ENCODE measurements at places on chromosomes 2 and 18.

- no peak for DNase-seq
Observed at GRCh38 chr2:223734346-223734745, 103.0 kb downstream of the AP1S3 start.

- DNase-seq = no peak
Observed at GRCh38 chr18:11004294-11004693, 145.1 kb downstream of the PIEZO2 start.

DNA sequence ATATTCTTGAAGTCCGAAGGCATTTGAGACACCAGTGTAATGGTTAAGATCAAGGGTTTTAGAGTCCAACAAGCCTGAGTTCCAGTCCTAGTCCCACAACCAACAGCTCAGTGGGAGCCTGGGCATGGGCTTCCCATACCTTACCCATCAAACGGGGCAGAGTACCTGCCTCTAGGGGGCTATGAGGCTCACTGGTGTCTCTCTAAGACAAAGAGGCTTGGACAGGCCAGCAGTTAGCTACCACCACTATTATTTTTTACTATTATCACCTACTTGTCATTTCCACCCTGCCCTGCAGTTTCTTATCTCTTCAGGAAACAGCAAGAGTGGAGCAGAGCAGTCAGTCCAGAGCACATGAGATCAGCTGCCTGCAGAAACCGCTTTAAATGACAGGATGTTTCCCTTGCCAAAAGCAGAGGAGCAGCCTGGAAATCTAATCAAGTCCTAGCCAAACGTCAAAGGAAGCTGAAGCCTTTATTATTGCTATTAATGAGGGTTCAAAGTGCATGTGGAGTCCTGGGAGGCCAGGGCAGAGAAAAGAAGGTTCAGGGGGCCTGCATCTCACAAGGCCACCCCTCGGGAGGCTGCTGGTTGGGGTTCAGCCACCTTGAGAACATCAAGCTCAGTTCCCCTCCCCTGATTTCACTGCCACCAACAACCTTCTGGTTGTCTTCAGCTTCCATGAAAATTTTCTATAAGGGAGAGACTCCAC is 66.6 kb downstream of the STPG4 start:
- DNase-seq = peak; percentile 60

GRCh38 chr2:219792446-219792845 is 165.0 kb downstream of the SLC4A3 start:
- no peak for DNase-seq

DNA sequence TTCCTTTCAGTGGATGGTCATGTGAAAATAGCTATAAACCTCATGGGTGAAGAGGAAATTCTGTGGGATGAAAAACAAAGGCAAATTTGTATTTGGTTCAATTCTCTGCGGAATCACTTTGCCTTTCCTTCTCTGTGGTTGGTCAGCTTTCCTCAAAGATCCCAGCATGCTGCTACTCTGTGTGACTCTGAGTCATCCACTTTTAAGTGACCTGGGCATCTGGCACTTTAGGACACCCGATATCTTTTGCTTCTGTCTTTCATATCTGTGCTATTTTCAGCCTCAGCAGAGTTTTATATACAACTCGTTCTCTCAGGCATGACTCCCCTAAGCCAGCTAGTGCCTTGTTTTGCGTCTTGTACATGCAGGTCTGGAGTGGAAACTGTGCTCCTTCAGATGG is 217.0 kb upstream of the PIEZO2 start:
- DNase-seq = peak; percentile 17

DNA sequence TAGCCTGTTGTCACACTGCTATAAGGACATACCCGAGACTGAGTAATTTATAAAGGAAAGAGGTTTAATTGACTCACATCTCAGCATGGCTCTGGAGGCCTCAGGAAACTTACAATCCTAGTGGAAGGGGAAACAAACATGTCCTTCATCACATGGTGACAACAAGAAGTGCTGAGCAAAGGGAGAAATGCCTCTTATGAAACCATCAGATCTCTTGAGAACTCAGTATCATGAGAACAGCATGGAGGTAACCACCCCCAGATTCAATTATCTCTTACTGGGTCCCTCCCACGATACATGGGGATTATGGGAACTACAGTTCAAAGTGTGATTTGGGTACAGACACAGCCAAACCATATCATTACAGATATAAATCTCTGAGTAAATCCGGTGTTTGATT is 148.7 kb downstream of the PRPF40A start:
- DNase-seq = no peak

- DNase-seq = no peak
Observed at GRCh38 chr2:59449274-59449673, 1104.2 kb downstream of the BCL11A start.

DNA sequence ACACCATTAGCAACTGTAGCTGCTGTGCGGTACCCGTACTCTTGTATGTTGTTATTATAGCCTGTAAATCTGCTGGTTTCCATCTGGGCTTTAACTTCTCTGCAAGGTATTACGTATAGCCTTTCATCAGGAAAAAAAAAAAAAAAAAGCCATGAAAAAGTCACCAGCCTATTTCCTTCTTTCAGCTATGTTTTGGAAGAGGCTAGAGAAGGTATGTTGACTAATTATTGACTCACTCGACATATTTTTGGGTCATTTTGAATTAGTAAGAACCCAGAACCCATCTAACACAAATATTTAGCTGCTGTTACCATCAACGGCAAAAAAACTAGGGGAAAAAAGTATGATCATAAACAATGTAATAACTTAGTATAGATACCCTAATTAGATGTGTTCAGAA is 1395.6 kb downstream of the SUCLG1 start:
- no peak for DNase-seq

DNA sequence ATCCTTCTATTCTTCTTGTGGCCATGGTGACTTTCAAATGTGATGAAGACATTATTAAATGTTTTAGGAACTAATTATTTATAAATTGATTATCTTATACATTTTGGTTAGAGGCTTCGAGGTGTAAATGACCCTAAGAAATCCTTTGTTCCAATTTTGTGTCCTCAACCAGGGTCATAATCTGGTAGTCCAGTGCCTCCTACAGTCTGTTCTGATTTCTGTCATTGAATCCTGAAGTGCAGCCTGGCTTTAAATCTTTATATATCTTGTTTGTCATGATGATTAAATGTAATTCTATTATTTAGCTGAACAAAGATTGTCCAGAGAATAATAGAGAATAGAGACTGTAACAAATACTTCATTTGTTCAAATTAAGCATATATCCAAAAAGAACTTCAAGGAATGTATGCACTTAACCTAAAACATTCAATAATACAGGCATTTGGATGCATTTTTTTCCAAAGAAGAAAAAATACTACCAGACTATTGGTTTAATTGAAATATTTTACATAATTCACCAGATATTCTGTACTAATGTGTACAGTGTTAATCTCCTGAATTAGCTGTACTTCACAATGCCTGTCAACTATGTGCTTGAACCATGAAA is 89.8 kb downstream of the PRPF40A start:
- peak; percentile 36 for DNase-seq

GRCh38 chr2:45706033-45706432 is 54.6 kb downstream of the PRKCE start:
- DNase-seq = no peak

DNA sequence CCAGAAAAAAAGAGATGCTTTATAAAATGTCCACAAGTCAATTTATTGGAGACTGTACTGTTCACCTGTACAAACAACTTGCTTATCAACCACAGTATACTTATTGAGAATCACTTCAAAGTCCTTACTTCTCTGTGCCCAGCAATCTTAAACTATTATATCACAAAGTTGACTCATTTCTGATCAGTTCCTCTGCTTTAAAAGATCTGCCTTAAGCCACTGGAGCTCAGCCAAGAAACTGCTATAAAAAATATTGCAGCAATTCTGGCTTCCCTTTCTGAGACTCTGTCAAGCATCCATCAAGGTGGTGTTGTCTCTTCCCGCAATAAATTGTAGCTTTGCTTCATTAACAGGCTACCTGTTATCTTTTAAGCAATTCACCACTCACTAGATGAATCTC is 375.2 kb upstream of the SPHKAP start:
- no peak for DNase-seq

DNA sequence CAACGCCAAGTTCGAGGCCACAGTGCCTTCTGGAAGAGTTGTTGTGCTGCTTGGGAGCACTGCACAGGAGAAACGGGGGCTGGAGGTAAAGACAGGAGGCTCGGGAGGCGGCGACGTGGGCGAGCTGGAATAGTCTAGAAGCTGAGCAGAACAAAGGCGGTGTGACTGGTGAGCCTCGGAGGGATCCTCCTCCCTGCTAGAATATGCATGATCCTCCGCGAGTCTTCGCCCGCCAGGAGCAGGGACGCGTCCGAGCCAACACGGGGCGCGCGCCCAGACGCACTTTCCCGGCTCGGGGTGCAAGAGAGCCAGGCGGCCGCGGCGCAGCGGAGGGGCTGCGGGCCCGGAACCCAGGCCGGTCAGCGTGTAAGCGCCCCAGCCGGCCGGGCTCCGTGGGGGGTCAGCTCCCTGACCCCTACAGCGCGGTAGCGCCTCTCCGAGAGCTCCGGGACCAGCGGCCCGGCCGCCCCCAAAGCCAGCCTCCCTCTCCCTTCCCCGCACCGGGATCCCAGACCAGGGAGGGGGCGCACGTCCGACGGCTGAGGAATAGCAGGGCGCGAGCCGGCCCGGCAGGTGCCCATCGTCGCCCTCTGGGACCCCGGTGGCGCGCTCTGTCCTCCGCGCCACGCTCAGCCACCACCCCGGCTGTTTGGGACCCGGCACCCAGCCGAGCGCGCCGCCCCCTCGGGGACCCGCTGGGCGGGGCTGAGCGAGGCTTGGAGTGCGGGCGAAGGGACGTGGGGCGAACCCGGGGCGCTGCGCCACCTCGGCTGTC is 62.5 kb downstream of the GNAL start:
- DNase-seq = no peak

GRCh38 chr2:151033271-151034248 is 228.1 kb downstream of the RBM43 start:
- no peak for DNase-seq

DNA sequence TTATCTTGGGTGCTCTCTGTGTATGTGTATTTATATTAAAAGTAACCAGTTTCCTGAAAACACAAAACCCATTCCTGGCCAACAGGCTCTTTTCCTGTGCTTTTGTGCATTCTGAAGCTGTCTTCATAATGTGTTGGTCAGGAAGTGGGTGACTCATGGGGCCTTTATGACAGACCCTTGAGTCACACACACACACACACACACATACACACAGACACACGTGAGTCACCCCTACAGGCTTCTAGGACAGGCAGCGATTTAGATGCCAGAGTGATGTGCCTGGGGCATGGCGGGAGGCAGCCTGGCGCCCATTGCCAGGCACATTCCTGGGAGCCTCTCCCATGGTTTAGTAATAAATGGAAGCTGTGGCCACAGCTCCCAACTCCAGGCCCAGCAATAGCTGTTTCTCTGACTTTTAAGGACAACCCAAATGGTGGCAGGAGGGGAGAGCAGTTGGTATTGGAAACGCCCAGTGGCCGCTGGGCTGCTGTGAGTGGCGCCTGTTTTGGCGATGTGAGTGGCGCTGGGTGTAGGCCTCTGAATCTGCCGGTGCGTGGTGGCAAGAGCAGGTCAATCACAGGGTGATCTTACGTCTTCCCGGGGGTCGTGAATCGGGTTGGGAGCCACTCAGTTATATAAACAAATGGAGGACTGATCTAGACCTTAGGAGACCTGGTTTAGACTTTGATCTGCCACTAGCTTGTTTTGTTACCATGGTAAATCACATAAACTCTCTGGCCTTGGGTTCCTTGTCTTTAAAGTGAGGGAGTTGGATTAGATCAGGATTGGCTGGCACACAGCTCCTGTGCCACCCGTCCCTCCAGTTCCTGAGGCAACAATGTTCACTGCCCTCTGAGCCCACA is 150.7 kb upstream of the DLX2 start:
- peak; percentile 93 for DNase-seq

GRCh38 chr18:49170925-49171505 is 220.2 kb upstream of the SMAD7 start:
- DNase-seq = no peak

DNA sequence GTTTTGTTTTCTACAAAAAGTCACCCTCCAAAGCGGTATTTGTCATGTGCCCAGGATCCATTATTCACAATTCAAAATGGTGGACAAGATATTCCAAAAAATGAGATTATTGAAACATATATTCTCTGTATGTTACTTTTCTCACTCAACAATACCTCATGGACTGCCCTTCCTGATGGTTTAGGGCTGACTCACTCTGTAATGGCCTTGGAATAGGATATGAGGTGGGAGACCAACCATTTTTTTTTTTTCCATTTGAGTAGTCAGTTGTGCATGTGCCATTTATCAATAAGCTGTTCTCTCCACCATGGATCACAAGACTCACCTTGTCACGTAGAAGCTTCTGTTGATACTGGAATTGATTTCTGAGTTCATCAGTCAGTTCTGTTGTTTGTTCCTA is 64.5 kb downstream of the LYPD6 start:
- no peak for DNase-seq

- DNase-seq = no peak
Observed at GRCh38 chr18:74286106-74286855, 5.5 kb downstream of the CYB5A start.
